ENCODE measurements at places on chromosomes 12 and 14.

- no peak for DNase-seq
Observed at GRCh38 chr12:58647495-58647894, 272.8 kb downstream of the LRIG3 start.

DNA sequence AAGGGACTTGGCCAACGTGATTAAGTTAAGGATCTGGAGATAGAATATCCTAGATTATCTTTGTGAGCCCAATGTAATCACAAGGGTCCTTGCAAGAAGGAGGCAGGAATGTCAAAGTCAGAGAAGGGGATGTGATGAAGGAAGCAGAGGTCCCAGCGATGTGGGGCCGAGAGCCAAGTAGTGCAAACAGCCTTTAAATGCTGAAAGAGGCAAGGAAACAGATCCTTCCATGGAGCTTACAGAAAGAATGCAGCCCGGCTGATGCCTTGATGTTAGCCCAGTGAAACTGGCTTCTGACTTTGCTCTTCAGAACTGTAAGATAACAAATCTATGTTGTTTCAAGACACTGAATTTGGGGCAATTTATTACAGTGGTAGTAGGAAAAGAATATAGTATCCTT, 74.9 kb downstream of the NEDD1 start:
- DNase-seq, result no peak

GRCh38 chr12:873954-874353, 75.5 kb downstream of the RAD52 start:
- no peak for DNase-seq

- no peak for DNase-seq
Observed at GRCh38 chr14:95655461-95655860, 30.8 kb upstream of the TCL1B start.

GRCh38 chr12:102958830-102959176, 1.3 kb downstream of the ASCL1 start:
- no peak for DNase-seq

- no peak for DNase-seq
Observed at GRCh38 chr12:66879409-66879808, 200.5 kb upstream of the GRIP1 start.

DNA sequence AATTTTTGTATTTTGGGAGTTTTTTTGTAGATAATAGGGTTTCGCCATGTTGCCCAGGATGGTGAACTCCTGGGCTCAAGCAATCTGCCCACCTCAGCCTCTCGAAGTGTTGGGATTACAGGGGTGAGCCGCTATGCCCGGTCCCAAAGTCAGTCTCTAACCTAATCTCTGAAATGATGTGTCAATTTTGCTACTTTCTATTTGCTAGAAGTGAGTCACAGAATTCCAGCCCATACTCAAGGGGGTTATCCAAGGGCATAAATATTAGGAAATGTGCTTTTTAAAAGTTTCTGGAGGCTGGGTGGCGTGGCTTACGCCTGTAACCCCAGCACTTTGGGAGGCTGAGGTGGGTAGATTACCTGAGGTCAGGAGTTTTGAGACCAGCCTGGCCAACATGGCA, 40.5 kb downstream of the RESF1 start:
- DNase-seq, result no peak

DNA sequence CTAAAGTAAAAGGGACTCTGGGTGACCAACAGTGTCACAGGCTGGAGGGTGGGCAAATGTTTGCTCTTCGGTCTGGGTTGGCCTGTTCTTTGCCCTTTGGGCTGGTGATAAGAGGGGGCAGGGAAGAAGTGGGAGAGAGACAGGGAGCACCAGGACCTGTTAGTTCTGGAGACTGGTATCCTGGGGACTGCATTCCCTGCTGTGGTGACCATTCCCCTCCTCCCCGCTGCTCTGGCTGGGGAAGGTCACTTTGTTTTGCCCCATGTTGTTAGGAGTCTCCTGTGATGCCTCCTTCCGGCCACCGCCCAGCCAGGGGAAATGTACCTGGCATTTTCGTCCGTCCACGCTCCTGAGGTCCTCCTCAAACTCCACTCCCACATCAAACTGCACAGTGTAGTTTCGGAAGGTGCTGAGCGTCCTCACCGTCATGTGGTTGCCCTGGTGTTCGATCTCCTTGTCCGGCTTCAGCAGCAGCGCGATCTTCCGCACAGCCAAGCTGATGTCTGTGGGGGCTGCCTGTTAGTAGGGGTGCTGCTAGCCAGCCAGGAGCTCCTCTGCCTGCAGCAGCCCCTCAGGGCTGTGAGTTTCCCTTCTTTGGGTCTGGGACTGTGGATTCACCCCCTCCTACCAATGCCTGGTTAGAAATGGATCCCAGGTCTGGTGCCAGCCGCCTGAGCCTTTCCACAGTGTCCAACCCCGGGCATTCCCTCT, 618 bp downstream of the RBP5 start:
- DNase-seq, result no peak

DNA sequence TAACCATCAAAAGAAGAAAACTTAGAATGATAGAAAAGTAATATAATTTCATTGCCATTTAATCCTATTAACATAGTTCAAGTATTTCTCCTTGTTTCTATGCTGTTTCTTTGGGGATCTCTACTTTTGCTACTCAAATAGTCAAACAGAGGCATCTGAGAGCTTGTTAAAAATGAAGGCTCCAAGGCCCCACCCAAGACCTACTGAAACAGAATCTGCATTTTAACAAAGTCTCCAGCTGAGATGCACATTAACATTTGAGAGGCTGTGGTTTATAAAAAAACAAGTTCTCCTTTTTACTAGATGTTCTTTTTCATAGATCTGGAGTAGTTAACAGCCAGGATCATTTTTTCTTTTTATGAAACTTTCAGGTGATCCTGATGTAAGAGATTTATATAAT, 31.8 kb downstream of the PPFIA2 start:
- DNase-seq, result no peak
